ENCODE measurements at places on chromosomes 5 and 9.

- DNase-seq, result no peak
Measured at GRCh38 chr9:123608104-123608503, 252.1 kb downstream of the CRB2 start.

DNA sequence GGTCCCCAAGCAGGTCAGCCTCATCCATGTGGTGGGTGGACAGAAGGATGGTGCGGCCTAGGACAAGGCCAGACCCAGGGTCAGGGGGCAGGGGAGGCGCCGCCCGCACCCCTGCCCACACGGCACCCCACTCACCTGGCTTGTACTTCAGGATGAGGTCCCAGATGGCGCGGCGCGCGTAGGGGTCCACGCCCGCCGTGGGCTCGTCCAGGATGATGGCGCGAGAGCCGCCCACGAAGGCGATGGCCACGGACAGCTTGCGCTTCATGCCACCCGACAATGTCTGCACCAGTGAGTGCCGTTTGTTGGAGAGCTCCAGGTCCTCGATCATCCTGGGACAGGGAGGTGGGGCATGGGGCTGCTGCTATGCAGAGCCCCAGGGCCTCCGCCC is 12.5 kb downstream of the ABCA2 start:
- no peak for DNase-seq

DNA sequence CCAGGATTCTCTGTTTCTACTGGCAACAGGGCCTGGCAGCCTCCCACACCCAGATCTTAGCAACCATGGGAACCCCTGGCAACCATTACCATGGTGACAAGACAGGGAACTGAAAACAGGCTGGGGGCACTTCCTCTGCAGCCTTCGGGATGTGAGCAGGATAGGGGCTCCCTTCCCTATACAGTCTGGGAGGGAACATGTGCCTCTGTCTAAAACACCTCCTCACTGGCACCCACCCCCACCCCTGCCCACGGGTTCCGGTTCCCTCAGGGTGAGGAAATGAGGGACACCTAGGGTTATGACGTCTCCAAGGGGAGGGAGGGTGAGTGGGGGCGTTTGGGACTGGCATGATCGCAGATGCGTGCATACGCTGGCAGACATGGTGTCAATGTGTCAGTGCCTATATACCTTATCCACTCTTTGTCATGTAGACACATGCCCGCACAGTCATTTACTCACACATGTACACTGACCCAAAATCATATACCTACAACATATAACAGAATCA is 3.0 kb upstream of the DNAJB5 start:
- no peak for DNase-seq

- DNase-seq, result no peak
Measured at GRCh38 chr9:109190151-109190550, 23.1 kb upstream of the FRRS1L start.

- no peak for DNase-seq
Measured at GRCh38 chr5:422323-423232, 20.4 kb upstream of the EXOC3 start.
